Dermis blood vessel endothelial cell (primary cell): ENCODE measurements at places on chromosomes 3 and 15. TPM values are rescaled to one million over a fixed set of nuclear protein-coding genes. Genes with fewer than 3 reads are reported as not detected.

The SAMD7 gene
- not detected in 2 replicates for total RNA-seq

The GCSAM gene
- total RNA-seq: not detected in 2 replicates

The DGKG gene
- under 0.01 and 0.42 TPM in 2 replicates for total RNA-seq

The COL6A6 gene
- not detected in 2 replicates for total RNA-seq

The IL16 gene
- total RNA-seq: 2.6 and 3.6 TPM in 2 replicates

The SPINT1 gene
- 1.2 and 3.7 TPM in 2 replicates for total RNA-seq

The IGSF10 gene
- total RNA-seq: under 0.01 and 0.05 TPM in 2 replicates

The PRKAR2A gene
- total RNA-seq: 35.6 and 50.8 TPM in 2 replicates

The GP9 gene
- not detected in 2 replicates for total RNA-seq

DNA sequence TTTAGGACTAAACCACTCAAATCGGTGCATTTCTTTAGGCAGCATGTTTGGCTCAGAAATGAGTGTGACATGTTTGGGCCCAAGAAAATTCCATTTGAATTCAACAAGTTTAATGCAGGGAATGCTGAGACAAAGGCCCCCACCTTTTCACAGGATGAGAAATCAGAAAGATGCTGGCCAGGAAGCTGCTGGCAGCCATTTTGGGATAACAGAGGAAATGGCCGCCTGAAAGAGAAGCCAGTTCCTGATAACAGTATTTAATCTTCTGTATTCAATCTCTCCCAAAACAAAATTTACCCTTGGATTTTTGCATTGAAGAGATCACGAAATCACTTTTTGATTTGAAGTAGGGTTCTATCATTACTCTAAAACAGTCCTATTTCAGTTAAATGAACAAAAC, 350.9 kb downstream of the SLC9A9 start:
- DNase-seq: no peak

DNA sequence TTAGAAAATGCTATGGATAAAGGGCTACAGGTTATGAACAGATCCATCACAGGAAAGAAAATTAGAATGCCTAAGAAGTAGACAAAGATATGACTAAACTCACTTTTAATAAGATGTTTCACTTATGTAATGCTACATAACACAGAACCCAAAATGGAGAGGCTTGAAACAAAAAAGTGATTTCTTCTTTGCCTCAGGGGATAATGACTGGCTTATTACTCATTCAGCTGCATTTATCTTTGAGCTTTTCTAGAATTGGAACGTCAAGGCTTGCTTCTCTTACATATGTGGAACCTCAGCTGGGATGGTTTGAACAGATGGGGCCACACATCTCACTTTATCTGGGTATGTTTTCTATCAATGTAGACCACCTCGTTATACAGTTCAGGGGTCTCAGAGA, 120.6 kb upstream of the EPHA3 start:
- DNase-seq: no peak

- DNase-seq: peak; percentile 43
Observed at GRCh38 chr3:128748557-128748956, 22.6 kb downstream of the RAB7A start.

- peak; percentile 78 for DNase-seq
Observed at GRCh38 chr3:35929158-35929557, 289.8 kb downstream of the ARPP21 start.

- DNase-seq: no peak
Observed at GRCh38 chr3:194588741-194589140, 44.5 kb downstream of the TMEM44 start.

- DNase-seq: peak; percentile 31
Observed at GRCh38 chr15:73051807-73052652, at the start of gene NEO1. NEO1 (plus strand) TSS chr15:73052463; CDS start chr15:73052676, 213 bp downstream.

DNA sequence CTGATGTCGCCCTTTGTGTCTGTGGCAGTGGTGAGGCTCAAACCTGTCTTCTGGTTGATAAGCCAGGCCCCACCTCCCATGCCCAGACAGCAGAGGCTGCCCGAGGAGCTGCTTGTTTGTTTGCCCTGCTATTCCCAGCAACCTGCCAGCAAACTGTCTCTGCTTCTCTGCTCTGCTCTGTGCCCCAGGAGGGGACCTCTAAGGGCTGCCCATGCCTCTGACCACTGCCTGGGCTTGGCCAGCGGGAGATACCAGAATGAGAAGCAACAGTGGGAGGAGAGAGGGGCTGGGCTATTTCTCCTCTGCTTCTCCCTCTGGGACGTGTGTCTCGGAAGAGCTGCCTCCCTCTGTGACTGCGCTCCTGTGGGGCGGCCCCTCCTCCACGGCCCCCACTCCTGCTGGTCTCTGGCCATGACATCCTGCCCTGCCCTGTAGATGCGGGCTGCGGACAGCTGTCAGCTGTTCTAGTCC, 213.1 kb downstream of the RPLP1 start:
- no peak for DNase-seq

DNA sequence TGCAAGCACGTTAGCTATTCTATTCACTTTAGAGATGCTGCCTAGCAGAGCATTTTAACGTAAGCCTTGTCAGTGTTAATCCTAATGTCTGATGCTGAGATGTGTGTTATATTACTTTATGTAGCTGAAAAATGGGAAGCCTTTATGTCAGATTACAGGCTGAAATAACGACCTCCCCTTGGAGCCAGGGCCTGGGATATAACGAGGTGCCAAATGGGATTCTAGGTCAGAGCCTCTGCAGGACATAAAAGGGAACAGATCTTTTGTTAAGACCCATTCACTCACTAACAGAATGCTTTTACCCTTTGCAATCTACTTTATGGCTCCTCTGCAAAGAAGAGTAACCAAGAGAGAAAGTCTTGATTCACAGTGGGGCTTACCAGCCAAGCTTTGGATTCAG, 815.5 kb upstream of the CFAP20DC start:
- no peak for DNase-seq

- DNase-seq: no peak
Observed at GRCh38 chr15:40493089-40493840, 22.5 kb downstream of the CHST14 start.

DNA sequence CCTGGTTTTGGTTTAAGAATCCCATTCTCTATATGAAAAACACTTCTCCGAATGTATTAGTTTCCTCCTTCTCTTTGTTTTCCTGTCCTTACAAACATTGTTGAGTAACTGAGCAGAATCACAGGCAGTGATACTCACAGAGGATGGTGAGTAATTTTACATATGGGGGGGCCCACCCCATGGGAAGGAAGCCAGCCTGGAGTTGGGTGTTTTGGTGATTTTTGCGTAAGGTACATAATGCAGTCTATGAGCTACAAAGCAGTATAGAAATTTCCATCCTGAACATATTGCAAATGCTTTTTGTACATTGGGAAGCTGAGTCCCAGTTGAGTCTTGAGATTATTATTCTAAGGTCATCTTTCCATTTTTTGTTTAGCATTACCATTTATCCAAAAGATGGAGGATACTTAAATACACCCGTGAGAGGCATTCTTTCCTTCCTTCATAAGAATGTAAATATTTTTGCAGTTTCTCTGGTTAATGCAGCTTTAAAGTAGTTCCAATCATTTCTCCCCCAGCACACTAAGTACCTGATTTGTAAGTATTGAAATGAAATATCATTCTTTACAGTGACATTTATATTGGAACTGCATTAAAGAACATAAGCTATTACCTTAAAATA, 476.8 kb downstream of the AGBL1 start:
- DNase-seq: no peak

DNA sequence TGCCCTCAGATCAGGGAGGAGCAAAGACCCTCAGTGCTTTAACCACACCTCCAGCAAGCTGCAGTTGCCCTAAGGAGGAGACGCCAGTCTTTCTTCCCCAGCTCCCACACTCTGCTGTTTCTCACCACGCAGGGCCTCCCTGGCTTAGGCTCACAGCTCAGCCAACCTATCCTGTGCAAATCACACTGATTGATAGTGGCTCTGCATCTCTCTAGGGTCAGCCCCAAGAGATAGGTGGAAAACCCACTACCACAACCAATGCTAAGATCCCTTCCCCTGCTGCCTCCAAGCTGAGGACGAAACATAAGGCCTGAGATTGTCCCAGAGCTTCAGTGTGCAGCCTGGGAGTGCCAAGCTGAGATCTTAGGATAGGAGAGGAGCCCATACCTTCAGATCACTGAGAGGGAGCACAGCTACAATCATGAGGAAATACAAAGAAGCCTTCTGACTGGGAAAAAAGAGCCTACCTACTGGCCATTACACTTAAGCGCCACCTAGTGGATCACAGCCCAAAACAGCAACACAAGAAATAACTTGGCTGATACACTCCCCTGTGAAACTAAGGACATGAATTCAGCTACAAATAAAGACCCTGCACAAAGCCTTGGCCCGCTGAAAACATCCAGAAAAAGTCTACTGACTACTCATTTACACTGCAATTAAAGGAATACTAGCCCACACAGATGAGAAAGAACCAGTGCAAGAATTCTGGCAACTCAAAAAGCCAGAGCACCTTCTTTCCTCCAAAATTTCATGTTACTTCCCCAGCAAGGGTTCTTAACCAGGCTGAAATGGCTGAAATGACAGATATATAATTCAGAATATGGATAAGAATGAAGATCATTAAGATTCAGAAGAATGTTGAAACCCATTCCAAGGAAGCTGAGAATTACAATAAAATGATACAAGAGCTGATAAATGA, 271.5 kb upstream of the DCBLD2 start:
- DNase-seq: peak; percentile 88

DNA sequence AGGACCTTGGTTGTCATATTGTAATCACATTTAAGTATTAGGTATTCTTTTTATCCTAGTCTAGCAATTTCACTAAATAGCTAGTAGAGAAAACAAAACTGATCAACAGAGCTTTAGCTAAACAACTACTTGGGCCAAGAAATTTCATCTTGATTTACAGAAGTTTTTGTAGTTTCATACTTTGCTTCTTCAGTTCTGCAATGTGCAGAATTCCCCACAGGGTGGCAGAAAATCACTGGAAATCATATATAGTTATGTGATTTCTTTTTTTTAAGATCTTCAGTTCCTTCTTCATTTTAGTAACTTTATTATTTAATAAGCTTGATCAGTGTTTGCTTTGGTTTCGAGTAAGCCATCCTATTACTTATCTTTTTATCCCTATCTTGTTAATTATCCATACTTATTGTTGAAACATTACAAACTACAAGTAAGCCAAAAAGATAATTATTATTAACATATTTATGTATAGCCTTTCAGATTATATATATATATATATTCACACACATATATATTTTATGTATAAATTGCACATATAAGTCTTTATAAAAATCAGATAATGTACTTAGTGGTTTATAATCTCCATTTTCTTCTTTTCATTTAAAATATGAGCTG, 2.2 kb upstream of the BNIP2 start:
- DNase-seq: peak; percentile 75

- no peak for DNase-seq
Observed at GRCh38 chr15:93420050-93420452, 331.0 kb upstream of the RGMA start.
